Sciatic nerve (tissue), 2 donors: ENCODE measurements at places on chromosomes 11 and 22.

GRCh38 chr11:116180806-116181600 is 591.8 kb downstream of the BUD13 start:
- no peak for DNase-seq

- DNase-seq: no peak
These were observed 177.5 kb downstream of the MYO18B start for GRCh38 chr22:25919452-25919851.

- DNase-seq: peak; percentile 89
These were observed 273.3 kb downstream of the BUD13 start for GRCh38 chr11:116499396-116500003.

GRCh38 chr11:127898422-127899365 is 688.7 kb downstream of the ETS1 start:
- no peak for DNase-seq

GRCh38 chr11:124644426-124645280 is 22.0 kb downstream of the TBRG1 start:
- no peak for DNase-seq

GRCh38 chr11:12717851-12718291 is 43.6 kb downstream of the TEAD1 start:
- DNase-seq: no peak

- DNase-seq: no peak
These were observed 166.6 kb downstream of the NXPE2 start for GRCh38 chr11:114844896-114845295.
